SK-MEL-5 (cell line): ENCODE measurements at places on chromosomes 12 and 14. TPM values are rescaled to one million over a fixed set of nuclear protein-coding genes. Genes with fewer than 3 reads are reported as not detected.

The APEX1 gene
- 62.6 and 85.9 TPM in 2 replicates for total RNA-seq

The MGAT4C gene
- total RNA-seq = 0.08 and 0.19 TPM in 2 replicates

The SLC2A14 gene
- not detected in 2 replicates for total RNA-seq

The DAO gene
- total RNA-seq = not detected in 2 replicates

The PAX9 gene
- total RNA-seq = 1.9 and 2.1 TPM in 2 replicates

The IAPP gene
- total RNA-seq = not detected in 2 replicates

The GPRC5D gene
- not detected in 2 replicates for total RNA-seq

The KCNK13 gene
- 1.4 and 1.5 TPM in 2 replicates for total RNA-seq

The OLR1 gene
- total RNA-seq = not detected in 2 replicates

The P2RX7 gene
- 41.5 and 46.7 TPM in 2 replicates for total RNA-seq

The CIROP gene
- total RNA-seq = not detected in 2 replicates

The TESPA1 gene
- not detected in 2 replicates for total RNA-seq

The TEX52 gene
- total RNA-seq = not detected in 2 replicates

The OTOGL gene
- 2.7 and 3.1 TPM in 2 replicates for total RNA-seq

The PRB4 gene
- total RNA-seq = not detected in 2 replicates

The MANSC1 gene
- total RNA-seq = 13.6 and 14.9 TPM in 2 replicates

The ITPK1 gene
- 45.2 and 45.6 TPM in 2 replicates for total RNA-seq
